ENCODE measurements at places on chromosomes 1 and 21.

- no peak for DNase-seq
Measured at GRCh38 chr1:75841421-75841820, 44.7 kb downstream of the MSH4 start.

- DNase-seq: no peak
Measured at GRCh38 chr1:102751111-102751510, 357.2 kb downstream of the COL11A1 start.

DNA sequence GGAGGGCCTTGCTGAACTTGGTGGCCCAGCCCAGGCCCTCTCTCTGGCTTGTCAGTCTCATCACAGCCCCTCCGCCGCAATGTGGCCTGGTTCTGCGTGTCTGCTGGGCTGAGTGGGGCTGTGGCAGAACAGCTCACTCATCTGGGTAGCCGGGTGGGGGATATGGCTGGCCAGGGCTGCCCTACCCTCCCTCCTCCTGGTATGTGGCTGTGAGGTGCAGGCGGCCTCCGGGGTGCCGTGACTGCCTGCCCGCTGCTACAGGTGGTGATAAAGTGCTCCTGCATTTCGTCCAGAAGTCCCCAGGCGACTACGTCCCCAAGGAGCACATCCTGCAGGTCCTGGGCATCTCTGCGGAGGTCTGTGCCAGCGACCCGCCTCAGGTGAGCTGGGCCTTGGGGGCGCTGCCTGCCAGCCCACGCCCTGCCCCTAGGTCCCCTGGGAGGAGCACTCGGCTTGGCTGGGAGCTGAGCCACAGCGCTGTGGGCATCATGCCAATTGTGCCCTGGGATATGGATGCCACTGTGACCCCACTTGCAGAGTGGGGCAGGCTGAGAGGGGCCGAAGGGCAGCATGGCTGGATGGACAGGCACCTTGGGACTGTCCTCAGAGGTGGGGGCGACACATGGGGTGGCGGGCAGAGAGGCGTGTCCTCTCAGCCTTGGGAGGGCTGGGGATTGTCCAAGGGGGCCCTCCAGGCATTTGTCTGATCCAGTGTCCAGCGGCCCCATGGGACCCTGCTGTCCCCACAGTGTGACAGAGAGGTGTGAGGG is 2.3 kb downstream of the PRXL2B start:
- DNase-seq: no peak

- DNase-seq: no peak
Measured at GRCh38 chr1:21670059-21670881, 1.1 kb upstream of the RAP1GAP start.

DNA sequence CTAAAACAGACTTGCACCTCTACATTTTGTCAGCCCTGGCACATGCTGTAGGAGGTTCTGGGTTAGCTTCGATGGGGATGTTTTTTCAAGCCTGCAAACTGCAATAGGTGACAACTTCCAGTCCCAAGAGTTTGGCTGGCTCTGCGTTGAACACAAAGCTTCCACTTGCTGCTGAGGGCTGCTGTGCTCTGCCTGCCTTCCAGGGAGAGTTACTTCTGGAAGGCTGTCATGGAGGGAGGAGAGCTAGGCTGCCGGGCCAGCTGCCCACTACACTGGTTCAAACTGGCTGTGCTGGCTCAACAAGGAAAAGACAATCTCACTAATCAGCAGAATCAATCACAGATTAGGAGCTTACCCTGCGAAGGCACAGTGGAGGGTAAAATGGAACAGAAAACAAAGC is 46.7 kb upstream of the PPP2R5A start:
- no peak for DNase-seq

GRCh38 chr1:162213281-162213912 is 143.9 kb downstream of the NOS1AP start:
- peak; percentile 59 for DNase-seq

DNA sequence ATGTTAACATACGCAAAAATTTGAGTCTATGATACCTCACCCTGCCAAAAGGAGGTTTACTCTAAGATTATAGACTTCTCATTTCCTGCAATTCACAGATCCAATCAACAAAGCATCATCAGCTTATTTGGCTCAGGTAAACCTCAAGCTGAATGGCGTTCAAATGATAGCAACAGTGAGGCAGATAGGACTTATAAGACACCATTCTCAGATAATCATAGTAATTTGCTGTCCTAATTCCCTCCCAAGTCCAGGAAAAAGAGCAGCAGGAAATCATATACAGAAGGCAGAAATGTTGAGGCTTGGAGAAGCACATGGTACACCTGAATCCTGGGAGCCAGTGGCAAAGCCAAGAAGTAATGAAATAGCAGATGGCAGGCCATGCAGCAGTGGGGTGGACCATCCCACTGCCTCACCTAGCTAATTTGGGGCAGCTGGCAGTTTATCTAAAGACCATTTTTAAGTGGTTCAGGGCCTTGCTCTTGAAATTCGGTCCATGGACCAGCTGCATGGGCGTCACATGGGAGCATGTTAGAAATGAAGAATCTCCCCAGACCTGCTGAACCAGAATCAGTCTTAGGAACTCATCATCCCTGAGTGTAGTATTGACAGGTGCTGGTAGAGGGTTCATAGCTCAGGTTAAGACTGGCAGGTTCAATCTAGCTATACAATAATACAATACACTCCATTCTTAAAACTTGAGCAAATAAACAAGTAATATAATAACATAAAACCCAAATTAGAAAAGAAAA is 57.7 kb downstream of the ASTN1 start:
- DNase-seq: no peak

DNA sequence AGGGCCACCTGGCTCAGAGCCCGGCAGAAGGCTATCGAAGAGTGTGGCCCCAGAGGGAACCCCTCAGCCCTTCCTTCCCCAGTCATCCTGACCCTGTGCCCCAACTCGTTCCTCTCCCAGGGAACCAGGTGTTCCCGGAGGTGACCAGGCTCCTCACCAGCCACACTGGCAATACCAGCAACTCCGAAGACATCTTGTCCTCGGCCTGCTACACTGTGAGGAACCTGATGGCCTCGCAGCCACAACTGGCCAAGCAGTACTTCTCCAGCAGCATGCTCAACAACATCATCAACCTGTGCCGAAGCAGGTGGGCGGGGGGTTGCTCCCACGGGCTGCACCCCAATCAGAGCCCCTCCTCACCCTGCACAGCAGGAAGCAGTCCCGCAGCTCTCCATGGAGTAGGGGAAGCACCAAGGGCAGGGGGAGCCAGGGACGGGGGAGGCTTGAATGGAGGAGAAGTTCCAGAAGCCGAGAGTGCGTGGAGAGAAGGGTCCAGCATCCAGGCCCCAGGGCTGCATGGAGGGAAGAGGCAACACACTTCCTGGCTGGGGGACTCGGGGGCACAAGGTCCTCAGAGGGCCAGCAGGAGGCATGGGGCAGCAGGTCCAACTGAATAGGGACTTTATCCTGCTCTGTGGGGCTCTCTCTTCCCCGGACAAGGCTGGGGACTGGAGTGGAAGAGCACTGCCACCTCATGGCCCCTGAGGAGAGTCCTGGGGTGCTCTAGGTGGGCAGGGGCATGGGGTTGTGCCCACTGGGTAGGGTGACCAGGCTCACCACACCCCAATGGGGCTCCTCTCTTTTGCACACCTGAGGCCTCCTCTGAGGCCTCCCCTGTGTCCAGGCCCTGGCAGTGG is 41.7 kb downstream of the PKP1 start:
- peak; percentile 1 for DNase-seq

DNA sequence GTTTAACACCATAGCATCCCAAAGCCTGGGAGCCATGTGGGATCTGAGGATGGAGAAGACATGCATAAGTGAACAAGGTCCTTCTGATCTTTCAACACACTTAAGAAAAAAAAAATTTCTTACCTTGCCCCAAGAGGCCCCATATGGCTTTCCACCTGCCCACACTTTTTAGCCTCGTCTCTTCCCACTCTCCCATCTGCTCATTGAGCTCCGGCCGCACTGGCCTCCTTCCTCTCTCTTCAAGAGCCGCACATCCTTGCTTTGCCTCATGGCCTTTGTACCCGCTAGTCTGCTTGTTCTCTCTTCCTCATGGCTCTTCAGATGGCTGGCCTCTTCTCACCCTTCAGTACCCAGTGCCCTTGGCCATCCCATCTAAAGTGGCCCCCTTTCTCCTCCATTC is 70.2 kb upstream of the PDE4B start:
- DNase-seq: no peak

DNA sequence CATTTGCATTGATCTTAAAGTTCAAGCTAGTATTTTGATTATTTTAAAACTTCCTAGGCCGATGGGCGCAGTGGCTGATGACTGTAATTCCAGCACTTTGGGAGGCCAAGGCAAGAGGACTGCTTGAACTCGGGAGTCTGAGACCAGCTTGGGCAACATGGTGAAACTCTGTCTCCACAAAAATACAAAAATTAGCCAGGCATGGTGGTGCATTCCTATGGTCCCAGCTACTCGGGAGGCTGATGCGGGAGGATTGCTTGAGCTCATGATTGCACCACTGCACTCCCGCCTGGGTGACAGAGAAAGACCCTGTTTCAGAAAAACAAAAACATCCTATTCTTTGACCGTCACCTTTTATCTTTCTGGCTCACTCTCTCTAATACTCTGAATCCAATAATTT is 30.0 kb downstream of the MFSD2A start:
- no peak for DNase-seq

- DNase-seq: no peak
Measured at GRCh38 chr1:65541161-65541560, 120.7 kb downstream of the LEPR start.

DNA sequence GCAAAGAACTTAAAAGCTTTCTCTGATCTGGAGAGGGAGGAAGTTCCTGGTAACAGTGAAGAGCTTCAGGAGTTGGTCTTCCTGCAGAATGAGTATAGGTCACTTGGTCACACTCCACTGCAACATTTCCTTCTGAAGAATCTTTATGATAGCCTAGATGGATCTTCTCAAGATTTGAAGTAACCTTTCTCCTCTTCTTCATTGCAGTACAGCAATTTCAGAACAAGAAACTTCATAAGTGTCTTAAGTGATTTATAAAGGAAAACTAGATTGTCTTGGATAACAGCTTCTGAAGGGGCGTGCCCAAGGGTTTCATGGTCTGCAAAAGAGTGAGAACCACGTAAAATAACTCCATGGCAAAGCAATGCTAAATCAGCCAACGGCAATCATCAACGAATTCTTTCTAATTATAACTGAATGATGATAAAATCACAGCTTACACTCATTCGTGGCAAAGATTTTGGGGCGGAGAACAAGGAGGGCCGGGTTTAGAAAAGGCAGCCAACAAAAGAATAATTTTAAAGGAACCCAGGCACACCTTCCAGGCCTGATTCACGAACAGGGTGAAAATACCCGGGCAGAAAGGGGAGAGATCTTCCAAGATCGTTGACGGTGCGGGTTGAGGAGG is 53.9 kb upstream of the ASPM start:
- no peak for DNase-seq

DNA sequence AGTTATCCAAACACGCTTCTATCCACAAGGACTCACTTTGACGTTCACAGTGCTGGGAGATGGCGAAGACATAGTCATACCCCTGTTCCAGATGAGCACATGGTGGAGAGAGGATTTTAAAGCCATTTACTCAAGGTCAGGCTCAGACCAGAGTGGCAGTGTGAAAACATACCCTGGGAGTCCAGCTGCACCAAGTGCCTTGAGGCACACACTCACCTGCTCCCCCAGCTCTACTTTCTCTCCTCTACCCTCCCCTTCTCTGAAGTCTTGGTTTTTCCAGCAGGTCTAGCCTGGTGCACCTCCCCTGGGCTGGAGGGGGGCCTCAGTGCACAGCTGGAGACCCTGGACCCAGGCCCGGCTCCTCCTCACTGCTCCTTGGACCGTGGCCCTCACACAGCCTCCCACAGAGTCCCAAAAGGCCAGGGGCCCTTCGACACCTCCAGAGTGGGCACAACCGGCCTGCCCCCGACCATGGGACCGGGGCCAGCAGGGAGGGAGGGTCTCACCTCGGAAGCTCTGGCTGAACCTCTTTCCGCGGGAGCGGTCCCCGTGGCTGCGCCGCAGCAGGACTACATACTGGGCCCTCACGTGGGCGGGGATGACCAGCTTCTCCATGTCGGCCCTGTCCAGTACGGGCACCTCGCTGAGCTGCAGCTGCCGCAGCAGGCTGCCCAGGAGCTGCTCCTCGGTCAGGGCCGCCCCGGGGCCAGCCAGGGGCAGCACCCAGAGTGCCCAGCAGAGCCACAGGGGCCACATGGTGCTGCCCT is 452 bp downstream of the LEFTY2 start:
- DNase-seq: no peak

DNA sequence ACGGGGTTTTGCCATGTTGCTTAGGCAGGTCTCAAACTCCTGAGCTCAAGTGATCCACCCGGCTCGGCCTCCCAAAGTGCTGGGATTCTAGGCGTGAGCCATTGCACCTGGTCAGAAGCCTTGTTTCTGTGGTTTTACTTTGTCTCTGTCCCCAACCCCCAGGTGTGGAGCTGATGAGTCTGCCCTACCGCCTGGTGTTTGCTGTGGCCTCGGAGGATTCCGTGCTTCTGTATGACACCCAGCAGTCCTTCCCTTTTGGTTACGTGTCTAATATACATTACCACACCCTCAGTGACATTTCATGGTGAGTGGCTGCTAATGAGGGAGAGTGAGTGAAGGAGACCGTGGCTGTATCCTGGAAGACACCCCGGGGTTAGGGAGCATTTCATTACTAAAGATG is 26.1 kb downstream of the CHAF1B start:
- no peak for DNase-seq

DNA sequence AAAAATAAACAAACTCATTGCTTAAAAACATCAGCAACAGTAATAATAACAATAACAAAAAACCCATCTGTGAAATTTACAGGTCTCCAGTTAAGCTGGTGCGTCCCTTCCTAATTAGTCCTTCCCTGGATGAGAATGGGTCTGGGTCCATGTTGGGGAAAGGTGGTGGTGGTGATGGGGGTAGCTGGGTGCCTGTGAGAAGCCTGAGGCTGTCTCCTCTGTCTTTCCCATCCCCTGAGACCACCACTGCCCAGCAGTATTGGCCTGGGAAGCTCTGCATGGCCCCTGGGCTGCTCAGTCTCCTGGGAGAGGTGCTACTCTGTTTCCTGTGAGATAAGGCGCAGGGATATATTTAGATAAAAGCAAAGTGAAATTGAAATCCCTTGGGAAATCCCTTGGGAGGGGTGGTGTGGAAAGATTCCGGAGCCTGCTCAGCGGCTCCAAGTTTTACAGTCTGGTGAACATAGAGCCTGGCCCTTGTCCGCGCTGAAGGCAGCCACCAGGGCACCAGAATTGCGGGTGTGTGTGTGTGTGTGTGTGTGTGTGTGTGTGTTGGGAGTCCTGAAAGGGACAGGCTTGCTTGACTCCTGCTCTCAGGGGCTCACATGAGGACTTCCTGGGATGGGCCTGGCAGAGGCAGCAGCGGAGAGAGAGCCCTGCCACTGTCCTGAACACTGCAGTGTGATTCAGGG is 150.2 kb downstream of the FOXD2 start:
- DNase-seq: no peak

- no peak for DNase-seq
Measured at GRCh38 chr1:59008599-59009347, 224.9 kb upstream of the JUN start.

DNA sequence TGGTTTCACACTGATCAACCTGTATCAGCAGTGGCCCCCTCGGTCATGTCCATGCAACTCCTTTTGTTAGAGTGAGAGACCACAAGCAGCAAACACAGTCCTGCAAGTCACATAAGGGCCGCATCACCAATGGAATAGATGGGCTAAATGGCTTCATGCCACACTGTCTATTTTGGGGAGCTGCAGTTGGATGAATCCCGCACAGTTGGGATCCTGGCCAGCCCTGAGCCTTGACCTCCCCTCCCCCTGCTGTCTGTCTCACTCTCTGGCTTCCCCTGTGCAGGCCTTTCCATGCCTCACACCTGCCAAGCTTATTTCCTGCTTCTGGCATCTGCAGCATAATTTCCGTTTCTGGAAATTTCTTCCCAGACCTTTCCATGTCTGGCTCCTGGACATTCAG is 57.0 kb downstream of the CNIH3 start:
- no peak for DNase-seq
